Activated CD4-positive, alpha-beta T cell treated with anti-CD3 and anti-CD28 coated beads for 1 hour (primary cell): ENCODE measurements at places on chromosomes 4 and X.

DNA sequence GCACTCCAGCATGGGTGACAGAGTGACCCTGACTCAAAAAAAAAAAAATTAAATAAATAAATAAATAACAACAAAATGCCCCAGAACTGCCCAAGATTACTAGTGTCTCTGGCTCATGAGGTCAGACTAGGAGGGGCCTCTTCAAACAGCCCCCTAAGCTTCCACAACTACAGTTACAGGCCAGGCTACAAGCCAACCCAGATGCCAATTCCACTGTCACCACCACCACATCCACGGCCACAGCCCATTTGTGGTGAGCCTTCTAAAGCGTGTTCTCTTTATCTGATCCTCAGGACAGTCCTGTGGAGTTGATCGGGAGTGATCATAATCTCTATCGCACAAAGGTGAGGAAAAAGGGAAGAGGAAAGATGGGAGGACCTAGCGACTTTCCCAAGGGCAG, 36.6 kb downstream of the IGFBP7 start:
- DNase-seq, result no peak

- no peak for DNase-seq
These were observed 82.9 kb upstream of the NHS start for GRCh38 chrX:17292111-17292527.

DNA sequence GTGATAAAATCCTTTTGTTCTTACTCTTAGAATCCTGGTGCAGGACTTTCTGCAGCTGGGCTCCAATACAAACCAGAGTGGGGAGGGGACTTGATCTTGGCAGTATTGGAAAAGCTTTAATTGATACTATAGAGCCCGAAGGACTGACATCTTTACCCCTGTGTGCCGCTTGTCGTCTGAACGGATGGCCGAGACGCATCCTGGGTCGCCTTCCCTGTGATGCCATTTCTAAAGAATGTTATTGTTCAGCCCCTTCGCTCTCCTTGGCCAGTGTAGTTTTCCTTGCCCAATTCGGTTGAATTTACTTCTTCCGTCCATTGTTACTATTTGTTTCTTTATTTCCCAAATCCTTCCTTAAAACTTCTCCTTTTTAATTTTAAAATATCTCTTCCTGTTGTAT, 80.9 kb downstream of the CLDN34 start:
- no peak for DNase-seq

DNA sequence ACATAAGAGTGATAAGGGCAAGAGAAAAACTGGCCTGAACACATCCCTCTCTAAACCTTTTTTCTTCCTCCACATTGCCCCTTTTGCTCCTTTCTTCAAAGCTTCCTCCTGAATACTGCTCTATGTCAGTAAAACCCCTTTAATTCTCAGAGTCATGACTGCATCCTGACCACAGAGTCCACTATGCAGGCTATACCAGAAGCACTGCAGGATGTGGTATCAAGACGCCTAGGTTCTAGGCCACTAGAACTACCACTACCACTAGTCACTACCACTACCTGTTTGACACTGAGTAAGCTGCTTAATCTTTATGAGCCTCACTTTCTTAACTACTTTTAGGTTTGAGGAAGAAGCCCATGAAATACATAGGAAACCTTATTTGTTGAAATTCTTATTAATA, 38.7 kb downstream of the ARHGEF9 start:
- no peak for DNase-seq

- DNase-seq, result no peak
These were observed 1289.6 kb upstream of the TENM3 start for GRCh38 chr4:180953572-180953971.

DNA sequence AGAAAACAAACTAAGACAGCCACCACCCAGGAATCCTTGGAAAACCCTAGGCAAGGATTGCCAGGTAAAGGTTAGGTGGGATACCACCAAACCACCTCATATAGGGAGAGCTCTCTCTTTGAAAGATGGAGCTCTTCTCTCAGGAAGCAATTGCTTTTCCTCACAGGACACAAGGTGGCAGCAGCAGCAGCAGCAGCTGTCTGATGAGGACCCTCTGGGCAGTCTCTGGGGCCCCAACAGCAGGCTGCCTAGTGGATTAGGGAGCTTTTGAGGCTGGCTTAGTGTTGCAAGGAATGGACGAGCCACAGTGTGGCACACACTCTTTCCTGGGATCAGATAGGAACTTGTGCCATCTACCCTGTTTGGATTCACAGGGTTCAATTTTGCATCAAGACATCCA, 41.4 kb upstream of the CHRDL1 start:
- no peak for DNase-seq

DNA sequence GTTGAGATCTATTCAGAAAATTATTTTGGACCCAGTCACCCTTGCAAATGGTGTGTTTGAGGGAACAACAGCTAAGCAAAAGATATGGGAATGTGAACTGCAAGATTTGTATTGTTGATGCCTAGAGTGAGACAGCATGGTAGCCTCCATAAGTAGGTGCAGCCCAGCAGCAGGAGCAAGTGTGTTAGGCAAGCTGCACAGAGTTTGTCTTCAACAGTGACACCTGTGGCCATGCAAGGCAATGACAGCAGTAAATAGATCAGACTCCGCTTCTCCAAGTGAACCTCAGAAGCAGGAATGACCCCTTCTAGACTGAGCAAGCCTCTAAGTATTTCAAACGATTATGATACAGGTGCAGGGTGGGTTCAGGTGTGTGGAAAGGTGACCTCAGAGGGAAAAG, 133.4 kb upstream of the MSX1 start:
- DNase-seq, result no peak

DNA sequence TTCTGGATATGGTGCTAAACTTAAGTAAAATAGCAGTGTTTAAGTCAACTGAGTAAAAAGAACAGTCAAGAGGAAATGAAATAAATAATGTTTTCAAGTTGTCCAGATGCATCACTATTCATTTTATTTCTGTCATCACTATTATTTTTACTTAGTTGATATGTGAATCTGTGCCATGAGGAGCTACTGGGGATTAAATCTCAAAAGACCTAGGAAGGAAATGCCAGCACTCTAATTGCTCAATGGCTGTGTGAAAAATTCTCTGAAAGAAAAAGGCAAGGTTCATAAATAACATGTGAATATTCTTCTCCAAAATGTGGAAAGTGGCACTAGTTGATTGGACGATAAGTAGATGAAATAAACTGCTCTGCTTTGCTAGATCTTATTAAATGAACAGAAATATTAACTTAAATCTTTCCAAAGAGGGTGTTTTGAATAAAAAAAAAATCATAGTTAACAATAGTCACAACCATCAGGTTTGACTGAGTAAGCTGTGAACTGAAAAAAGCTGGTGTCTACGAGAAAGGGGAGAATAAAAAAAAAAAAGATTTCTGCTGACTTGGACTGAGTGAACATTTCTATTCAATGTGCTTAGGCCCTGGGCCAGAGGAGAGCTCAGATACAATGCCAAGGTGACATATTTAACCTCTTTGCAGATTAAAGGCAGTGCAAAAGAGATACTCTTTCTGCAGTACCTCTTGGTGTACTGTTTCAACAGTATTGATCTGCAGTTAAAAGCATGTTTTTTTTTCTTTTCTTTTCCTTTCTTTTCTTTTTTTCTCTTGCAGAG, 1.6 kb downstream of the SPARCL1 start:
- DNase-seq, result no peak

DNA sequence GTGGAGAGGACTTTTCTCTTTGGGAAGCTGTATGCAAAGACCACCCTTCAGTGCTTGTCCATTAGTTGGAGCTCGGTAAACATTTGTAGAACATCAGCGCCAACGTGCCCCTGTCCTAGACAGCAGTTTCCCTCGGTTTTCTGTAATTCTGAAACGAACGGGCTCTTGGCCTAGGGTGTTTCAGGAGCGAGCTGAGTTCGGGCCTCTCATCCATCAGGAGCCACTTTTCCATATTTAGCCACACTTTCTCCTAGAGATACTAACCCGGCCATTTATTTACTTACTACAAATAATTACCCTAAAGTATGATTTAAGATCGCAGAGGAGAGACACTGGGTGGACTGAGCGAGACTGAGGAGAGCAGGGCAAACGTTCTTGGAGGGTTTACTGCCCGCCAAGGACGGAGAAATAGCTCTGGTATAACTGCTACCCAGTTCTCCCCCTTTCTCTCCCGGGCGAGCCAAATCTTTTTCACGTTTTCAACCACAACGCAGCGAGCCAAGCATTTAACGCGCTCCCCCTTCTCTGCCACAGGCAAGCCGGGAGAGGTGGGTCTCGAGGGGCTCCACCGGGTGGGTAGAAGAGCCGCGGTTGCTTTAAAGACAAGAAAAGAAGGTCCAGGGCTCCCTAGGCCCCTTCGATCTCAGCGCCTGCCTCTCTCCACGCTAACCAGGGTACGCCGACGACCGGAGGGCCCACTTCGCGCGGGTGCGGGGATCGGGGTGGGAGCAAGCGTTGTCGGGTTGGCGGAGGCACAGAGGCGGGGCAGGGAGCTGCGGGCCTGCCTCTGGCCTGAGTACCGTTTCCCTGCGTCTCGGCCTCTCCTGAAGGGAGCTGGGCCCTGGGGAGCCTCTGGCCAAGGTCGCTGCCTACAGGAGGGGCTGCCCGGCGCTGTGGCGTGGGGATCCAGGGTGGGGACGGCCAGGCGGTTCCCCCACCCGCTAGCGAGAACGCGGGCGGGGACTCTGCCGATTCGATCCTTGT, 10.8 kb upstream of the PITX2 start:
- no peak for DNase-seq

DNA sequence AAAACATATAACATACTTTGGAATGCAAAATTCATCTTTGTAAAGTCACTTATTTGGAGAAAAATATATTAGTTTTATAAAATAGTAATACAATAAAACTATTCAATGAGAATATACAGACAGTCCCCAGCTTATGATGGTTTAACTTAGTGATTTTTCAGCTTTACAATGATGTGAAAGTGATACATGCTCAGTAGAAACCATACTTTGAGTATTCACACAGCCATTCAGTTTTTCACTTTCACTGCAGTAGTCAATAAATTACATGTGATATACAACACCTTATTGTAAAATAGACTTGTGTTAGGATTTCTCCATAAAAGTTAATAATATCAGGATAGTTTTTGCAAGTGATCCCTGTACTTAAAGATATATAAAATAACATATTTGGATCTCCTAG, 436.0 kb downstream of the CENPC start:
- no peak for DNase-seq
